Smooth muscle cell of the pulmonary artery (primary cell): ENCODE measurements at places on chromosomes 5 and 9. TPM values are rescaled to one million over a fixed set of nuclear protein-coding genes. Genes with fewer than 3 reads are reported as not detected.

Gene SLC6A19
- not detected in 2 replicates for total RNA-seq

Gene DAPK1
- total RNA-seq = 13.0 and 31.8 TPM in 2 replicates

Gene CSNK1A1
- 345 and 421 TPM in 2 replicates for total RNA-seq

Gene DCAF10
- 58.6 and 61.9 TPM in 2 replicates for total RNA-seq

Gene RNF145
- 78.3 and 90.6 TPM in 2 replicates for total RNA-seq

Gene TAS2R1
- total RNA-seq = not detected in 2 replicates

Gene SPEF2
- total RNA-seq = 2.0 and 2.9 TPM in 2 replicates

Gene ADAMTSL1
- 111 and 128 TPM in 2 replicates for total RNA-seq

Gene PCDHB9
- total RNA-seq = 0.40 and 0.59 TPM in 2 replicates

Gene SLC36A3
- not detected in 2 replicates for total RNA-seq

Gene F2RL1
- 39.7 and 121 TPM in 2 replicates for total RNA-seq

Gene CCDC152
- 0.26 and 3.0 TPM in 2 replicates for total RNA-seq

Gene KIF24
- 0.76 and 1.2 TPM in 2 replicates for total RNA-seq

Gene C9orf50
- total RNA-seq = 0.26 and 0.33 TPM in 2 replicates

Gene GOLGA1
- 11.8 and 16.6 TPM in 2 replicates for total RNA-seq

Gene ARHGEF39
- 0.26 and 0.83 TPM in 2 replicates for total RNA-seq

Gene DAB2IP
- 30.8 and 33.3 TPM in 2 replicates for total RNA-seq

Gene RARS1
- 97.9 and 129 TPM in 2 replicates for total RNA-seq

Gene ST8SIA4
- total RNA-seq = 0.30 and 1.1 TPM in 2 replicates

Gene KCNN2
- 0.17 TPM in 1 of 2 replicates, not detected in the other for total RNA-seq

Gene PCA3
- total RNA-seq = 0.07 and 0.13 TPM in 2 replicates

Gene CHSY3
- 22.8 and 41.9 TPM in 2 replicates for total RNA-seq

Gene CKMT2
- 15.1 and 18.6 TPM in 2 replicates for total RNA-seq

Gene PRDM9
- total RNA-seq = not detected in 2 replicates

Gene ARSI
- total RNA-seq = 2.2 and 10.2 TPM in 2 replicates

Gene IFNA17
- not detected in 2 replicates for total RNA-seq

Gene SV2C
- under 0.01 TPM in 1 of 2 replicates, not detected in the other for total RNA-seq

Gene CATSPER3
- total RNA-seq = 0.10 and 0.13 TPM in 2 replicates

Gene PRSS3
- total RNA-seq = 12.1 and 14.8 TPM in 2 replicates

Gene CCL27
- 0.17 TPM in 1 of 2 replicates, not detected in the other for total RNA-seq

Gene NUDT2
- total RNA-seq = 15.6 and 19.8 TPM in 2 replicates

Gene PCDHB15
- total RNA-seq = 0.59 and 0.91 TPM in 2 replicates

Gene IL9
- total RNA-seq = not detected in 2 replicates

Gene IFNB1
- total RNA-seq = not detected in 2 replicates

Gene SLC6A18
- total RNA-seq = not detected in 2 replicates

Gene UBE2D2
- total RNA-seq = 43.5 and 49.7 TPM in 2 replicates
